ENCODE measurements at places on chromosomes 2 and 18. TPM values are rescaled to one million over a fixed set of nuclear protein-coding genes. Genes with fewer than 3 reads are reported as not detected.

SCTR gene
- not detected for total RNA-seq

OTOS gene
- not detected for total RNA-seq

LYPD1 gene
- 3.1 TPM for total RNA-seq

UGT1A8 gene
- not detected for total RNA-seq

SANBR gene
- 30.6 TPM for total RNA-seq

MYO3B gene
- total RNA-seq, result not detected

PLEKHB2 gene
- total RNA-seq, result 144 TPM

All from bladder microvascular endothelial cell (primary cell).